ENCODE measurements at places on chromosomes 3 and 15.

DNA sequence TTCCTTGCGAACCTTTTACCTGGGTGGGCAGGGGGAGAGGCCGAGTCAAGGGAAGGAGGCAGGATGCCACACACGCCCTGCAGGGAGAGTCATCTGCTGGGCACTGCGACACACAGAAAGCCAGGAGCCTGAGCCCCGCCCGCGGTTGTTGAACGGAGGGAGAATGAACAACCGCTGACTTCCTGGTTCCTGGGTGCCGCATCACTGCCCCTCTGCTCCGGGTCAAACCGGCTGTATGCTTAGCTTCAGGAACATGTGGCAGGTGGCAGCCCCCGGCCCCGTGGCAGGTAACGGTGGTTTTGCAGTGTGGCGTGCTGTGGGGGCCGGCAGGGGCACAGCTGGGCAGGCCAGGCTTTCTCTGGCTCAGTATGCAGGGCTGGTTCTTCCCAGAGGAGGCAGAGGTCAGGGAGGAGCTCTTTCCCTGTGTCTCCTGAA lies 33.4 kb downstream of the APBA2 start:
- DNase-seq = peak; percentile 16

DNA sequence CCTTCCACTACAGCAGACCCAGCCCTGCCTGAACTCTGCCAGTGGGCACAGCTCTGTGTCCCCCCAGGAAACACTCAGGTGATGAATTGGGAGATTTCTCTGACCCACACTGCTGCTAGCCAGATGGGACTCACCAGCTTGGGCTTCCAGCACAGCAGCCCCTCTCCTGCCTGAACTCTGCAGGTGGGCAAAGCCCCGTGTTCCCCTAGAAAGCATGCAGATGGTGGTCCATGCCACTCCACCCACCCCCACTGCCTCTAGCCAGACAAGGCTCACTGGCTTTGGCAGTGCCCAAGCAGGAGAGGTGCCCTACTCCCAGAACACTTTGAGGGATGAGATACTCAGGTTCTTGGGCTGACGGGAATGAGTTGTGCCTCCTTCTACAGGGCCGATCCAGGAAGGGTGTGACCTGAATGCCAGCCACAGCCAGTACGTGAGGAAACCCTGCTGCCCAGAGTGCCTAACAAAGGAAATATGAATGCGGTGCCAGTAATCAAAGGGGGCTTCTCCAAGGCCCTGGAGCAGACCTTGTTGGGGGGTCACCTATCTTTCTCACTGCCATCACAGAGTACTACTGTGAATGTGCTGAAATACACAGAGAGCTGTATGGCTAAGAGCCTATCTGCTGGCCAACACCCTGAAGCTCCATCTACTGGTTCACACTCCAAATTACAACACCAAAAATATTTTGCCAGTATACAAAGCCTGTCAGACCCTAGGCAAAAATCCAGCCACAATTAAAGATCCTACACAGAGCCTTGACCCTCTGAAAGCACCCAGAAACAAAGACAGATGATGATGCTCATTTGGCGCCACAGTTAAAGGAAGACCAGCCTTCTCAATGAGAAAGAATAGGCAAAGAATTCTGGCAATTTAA lies 61.9 kb downstream of the BTLA start:
- DNase-seq = no peak

- no peak for DNase-seq
Observed at GRCh38 chr3:159866201-159866746, 122.4 kb upstream of the IL12A start.

DNA sequence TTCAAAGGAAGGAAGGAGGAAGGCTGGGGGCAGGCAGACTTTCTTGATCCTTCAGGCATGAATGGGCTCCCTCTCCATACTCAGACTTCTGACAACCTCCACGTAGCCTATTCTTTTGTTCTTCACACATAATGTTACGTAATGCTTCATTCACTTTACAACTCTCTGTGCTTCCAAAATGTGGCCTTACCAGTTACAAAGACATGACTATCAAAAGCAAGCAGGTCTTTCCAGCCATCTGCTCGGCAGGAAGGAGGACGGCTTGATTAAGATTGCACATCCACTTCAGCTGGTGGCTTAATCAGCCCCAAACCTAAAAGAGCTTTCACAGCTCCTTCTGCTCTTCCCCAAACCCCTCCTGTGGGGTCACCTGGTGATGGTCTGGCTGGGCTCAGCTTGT lies 263.2 kb downstream of the XXYLT1 start:
- no peak for DNase-seq

- DNase-seq = no peak
Observed at GRCh38 chr15:51758645-51759044, 7.2 kb downstream of the TMOD2 start.

DNA sequence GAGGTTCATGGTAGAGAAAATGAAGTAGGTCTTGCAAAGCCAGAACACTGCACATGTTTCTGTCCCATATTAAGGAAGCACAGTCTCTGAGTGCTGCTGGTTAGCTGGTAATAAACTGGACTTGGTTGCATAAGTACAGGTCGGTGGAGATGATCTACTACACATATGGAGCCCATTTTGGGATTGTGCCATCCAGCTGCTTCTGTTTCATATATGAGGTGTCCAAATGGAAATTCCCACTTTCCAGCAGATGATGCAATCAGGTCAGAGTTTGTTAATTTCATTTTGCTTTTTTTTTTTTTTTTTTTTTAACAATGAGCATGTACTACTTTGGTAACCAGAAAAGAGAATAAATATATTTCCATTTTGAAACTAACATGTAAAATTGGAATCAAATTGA lies 122.6 kb downstream of the SATB1 start:
- DNase-seq = no peak

DNA sequence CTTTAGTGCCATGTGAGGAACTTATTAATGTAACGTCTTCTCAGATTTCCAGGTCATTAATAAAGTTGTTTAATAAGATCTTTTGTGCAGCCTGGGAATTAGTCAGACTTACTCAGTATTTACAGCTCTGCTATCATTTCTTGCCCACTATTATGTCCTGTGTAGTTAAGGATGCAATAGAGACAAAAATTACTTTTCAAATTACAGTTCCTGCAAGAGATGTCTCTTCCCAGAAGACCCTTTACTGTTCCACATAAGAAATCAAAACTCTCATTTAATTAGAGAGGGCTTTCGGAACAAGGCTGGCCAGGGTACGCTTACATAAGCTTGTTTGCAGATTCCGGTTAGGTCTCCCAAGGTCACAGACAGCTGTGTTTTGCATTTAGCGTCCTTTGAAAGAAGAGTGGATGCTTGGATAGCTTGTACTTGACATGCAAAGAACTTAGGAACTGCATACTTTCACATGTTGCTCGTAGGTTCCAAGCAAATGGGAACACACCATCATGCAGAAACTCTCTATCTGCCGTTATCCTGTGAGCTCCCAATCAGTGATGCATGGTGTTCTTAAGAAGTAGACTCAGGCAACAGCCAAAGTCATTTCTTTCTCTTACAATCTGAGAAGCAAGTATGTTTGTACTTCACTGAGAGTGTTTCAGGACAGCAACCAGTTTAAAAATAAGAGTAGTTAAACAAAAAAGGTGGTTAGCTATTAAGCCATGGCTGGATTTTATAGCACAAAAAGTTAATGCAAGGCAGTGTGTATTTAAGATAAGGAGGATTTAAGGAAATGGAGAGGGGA lies 37.4 kb downstream of the FILIP1L start:
- DNase-seq = no peak

DNA sequence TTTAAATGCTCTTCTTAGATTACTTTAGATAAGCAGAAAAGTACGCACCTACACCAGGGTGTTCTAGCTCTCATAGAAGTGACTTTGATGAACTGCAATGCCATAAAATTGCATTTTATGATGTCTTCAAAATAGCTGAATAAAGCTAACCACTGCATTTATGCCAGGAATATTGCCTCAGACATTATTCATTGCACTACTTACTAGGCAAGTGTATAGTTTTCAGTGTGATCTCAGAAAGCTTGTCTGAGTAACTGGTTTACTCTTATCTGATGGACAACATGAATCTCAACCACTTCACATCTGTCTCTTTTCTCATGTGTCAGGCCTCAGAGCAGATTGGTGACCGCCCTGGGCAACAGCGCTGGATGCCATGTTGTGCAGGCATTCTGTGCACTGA lies 119.3 kb upstream of the SLC2A2 start:
- no peak for DNase-seq

DNA sequence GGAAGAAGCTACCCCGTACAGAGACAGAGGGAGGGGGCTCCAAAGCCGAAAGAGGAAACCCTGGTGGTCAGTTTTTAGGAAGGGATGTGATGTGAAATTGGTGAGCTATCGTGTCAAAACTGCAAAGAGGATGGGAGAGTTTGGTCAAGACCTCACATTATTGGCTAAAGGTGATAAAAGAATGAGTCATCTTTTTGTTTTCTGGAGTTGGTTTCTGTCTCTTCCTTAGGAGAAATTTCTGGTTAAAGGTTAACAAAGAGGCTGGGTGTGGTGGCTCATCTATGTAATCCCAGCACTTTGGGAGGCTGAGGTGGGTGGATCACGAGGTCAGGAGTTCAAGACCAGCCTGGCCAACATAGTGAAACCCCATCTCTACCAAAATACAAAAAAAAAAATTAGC lies 217.8 kb upstream of the CBLB start:
- no peak for DNase-seq

- DNase-seq = no peak
Observed at GRCh38 chr3:112143689-112144088, 10.6 kb upstream of the GCSAM start.

DNA sequence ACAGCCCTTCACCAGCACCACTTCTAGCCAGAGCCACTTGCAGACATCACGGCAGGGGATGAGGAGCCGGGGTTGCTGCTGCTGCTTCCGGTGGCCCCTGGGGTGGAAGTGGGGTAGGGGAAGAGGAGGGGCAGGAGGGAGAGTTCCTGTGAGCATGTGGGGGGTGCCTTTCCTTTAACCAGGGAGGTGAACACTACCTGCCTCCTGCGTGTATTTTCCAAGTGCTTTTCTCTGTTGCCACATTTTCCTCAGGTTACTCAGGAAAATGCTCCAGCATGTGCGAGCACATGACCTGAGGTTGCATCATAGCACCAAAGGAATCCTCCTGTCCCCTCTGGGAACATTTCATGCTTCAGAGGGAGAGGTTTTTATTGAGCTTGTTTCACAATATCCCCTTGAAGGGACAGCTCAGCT lies 12.2 kb upstream of the SACM1L start:
- DNase-seq = no peak

DNA sequence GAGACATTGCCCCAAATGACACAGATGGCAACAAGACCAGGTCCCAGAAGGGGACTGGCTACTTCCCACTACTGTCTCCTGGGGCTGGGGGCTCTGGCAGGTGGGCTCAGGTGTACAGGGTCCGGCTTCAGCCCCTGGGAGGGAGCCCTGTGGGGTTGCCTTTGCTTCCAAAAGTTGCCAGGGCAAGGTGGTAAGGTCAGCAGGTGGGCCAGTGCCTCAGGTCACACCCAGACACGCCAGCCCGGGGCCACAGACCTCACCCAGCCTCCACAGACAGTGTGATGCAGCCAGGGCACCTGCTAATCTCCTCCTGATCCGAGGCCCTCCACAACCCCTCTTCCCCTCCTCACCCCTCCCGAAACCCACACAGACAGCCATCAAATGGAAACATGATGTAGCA lies 7.5 kb downstream of the OXTR start:
- no peak for DNase-seq

- no peak for DNase-seq
Observed at GRCh38 chr15:68979816-68980215, 34.7 kb upstream of the NOX5 start.

GRCh38 chr3:29338377-29338776 lies 57.5 kb downstream of the RBMS3 start:
- DNase-seq = no peak

DNA sequence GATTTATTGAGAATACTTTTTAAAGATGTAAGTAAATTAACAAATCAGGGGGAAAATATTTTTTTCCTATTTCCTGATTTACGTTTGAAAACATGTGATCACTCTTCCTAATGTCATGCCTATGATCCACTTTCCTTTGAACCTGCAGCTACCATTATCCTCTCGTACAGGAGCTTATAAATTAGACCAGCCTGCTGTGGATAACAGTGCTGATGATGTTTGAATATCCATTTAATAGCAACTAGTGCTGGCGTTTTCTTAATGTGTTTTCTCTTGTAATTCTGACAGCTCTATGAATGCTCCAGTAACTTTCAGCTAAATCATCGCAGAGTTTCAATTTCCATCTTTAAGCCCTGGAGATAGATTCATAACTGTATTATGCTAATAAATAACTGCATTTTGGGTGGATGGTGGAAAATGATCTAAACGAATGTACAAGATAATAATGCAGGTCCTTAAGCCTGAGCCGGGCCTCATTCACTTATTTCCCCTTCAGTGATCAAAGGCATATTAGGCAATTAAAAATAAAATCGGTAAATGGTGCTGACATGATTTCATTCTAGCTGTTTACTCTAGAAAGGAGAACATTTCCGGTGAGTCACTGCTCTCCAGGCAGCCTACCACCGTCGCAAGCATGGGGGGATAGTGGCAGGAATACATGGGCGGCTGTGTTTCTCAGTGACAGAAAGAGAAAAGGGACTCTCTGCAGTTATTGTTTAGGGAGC lies 58.5 kb upstream of the SLC24A5 start:
- DNase-seq = no peak

DNA sequence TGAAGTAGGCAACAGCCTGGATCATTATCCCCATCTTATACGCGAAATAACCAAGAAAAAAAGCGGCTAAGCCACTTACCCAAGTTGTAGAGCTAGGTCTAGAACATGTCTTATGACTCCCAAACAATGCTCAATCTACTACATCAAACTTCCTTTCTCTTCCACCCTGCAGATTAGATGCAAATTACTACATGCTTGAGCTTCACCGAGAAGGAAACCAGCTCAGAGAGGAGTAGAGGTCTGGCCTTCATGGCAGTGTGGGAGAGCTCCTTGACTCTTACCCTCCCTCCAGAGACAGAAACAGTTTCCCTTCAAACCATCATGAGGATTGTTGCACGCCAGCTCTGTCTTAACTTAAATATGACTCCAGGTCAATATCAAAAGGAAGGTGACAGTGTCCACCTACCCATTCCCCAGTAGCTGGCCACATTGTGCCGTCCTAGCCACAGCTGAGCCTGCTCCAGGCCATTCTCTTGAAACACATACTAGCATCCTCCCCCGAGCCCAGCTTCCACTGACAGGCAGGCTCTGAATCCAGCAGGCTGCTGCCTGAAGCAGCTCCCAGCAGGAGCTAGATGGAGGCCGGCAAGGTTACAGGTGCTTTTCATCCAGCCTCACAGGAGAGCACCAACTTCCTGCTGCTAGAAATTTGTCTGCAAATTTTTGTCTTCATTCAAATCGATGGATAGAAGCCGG lies 56.8 kb downstream of the CPN2 start:
- DNase-seq = no peak

DNA sequence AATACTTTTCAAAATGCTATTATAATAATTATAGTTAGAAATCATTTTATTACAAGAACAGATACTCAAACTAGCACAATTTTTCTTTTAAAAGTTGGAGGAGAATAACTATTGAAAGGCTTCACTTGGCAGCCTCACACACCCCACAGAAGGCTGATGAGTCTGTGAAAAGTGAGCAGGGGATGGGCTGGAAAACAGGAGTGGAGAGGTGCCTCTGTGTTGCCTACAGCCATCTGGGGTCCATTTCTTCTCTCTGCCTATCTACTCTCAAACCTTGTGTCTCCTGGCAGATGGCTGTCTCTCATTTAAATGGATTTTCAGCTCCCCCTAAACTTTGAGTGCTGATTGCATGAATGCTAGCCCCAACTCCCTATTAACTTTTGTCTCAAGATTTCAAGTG lies 230.8 kb downstream of the CLSTN2 start:
- no peak for DNase-seq
